ENCODE measurements at places on chromosomes 11 and 22. TPM values are rescaled to one million over a fixed set of nuclear protein-coding genes. Genes with fewer than 3 reads are reported as not detected.

The PATE2 gene
- total RNA-seq: not detected

The ALG12 gene
- 16.6 TPM for total RNA-seq

The FIBIN gene
- total RNA-seq: not detected

The NFRKB gene
- 27.4 TPM for total RNA-seq

The SLC22A9 gene
- total RNA-seq: not detected

The ADAMTS8 gene
- total RNA-seq: 0.07 TPM

The CLCF1 gene
- total RNA-seq: 12.2 TPM

The HTR3B gene
- not detected for total RNA-seq

The TTC36 gene
- 0.47 TPM for total RNA-seq

Data from HCT116 (cell line).